ENCODE measurements at places on chromosomes 2 and 18.

GRCh38 chr2:119837759-119838158 lies 78.0 kb downstream of the PTPN4 start:
- no peak for DNase-seq

- DNase-seq, result no peak
These were observed 684.4 kb downstream of the NRXN1 start for GRCh38 chr2:50347358-50348044.

GRCh38 chr18:56580026-56580425 lies 58.4 kb downstream of the TXNL1 start:
- DNase-seq, result no peak

GRCh38 chr2:120864981-120865380 lies 129.3 kb downstream of the GLI2 start:
- DNase-seq, result no peak

DNA sequence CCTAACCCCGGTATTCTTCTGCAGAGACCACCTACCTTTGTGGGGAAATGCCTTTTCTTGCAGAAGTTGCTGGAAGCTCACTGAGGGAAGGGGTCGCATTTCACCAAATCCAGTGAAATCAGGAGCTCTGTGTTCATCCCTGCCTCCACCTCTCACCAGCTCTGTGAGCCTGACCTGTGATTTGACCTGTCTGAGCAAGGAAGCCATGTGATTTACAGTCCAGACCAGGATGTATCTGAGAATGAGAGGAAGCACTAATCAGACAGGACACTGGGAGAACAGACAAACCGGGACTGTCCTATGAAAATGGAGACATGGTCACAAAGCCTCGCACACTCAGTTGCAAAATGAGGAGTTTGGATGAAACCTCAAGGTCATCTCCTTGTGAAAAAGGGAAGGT lies 285.4 kb downstream of the BCL11A start:
- DNase-seq, result no peak

- DNase-seq, result no peak
These were observed 1090.0 kb upstream of the ZEB2 start for GRCh38 chr2:145609951-145610350.

GRCh38 chr2:13522096-13522495 lies 805.4 kb downstream of the TRIB2 start:
- no peak for DNase-seq

GRCh38 chr2:120368086-120368485 lies 22.1 kb downstream of the INHBB start:
- no peak for DNase-seq

- DNase-seq, result no peak
These were observed 84.7 kb upstream of the NEDD4L start for GRCh38 chr18:57959278-57959677.

DNA sequence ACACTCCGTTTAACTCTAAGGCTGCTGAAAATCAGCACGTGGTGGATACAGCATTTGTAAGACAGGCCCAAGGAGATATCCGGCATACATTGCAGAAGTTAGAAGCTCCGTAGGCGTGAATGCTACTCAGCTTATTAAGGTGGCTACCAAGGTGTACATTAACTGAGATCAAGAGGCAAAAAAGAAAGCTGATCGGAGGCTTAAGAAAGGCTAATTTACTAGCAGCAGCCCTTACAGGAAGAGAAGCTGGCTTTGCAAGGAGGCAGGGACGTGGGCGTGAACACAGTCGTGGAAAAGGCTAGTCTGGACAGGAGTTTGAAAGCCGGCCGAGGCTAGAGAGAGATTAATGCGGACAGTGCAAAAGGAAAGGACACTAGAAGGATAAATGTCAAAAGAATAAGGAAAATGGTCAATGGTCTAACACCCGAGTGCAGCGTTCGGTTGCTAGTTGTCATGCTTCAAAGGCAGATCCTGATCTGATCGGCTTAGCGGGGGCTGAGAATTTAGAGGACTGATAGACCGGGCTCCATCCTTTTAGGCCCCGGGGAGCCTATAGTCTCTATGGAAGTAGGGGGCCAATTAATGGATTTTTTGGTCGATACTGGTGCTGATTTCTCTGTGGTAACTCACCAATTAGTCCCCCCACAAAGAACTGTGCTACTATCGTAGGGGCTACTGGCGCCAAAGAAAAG lies 45.6 kb upstream of the SELENOI start:
- no peak for DNase-seq

DNA sequence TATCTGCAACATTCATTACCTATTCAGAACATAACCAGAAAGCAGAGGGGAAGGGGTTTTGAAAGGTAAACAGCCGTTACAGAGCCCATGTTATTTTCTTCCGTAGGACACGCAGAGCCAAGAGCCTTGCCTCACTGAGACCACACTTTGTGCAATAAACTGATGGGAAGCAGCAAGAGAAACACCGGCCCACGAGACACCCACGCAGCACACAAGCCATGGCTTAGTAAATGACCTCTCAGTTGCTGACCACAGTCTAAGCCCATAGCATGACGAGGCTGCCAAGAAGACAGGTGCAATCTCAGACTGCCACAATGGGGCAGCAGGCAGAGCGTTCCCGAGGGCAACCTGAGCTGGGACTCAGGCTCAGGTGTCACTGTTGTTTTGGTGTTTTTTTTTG lies 59.6 kb downstream of the CABYR start:
- DNase-seq, result no peak

- no peak for DNase-seq
These were observed 15.3 kb downstream of the PMS1 start for GRCh38 chr2:189799531-189799930.

DNA sequence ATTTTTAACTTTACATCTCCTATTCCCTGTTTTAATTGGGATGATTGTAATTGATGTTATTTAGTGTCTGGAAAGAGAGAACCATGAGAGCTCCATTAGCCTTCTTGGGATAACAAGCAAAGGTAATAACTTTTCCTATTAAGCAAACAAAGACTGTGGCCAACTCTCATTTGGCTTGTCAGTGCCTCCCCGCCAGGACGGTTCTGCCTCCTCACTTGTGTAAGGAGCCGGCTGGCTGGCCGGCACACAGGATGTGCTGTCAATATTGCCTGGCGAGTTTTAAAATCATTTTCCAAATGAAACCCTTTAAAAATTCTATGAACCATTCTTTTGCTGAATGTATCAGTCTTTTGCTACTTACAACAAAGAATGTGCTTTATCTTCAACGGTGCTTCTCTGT lies 898.3 kb downstream of the CPS1 start:
- no peak for DNase-seq

- no peak for DNase-seq
These were observed 25.6 kb upstream of the TGIF1 start for GRCh38 chr18:3424280-3424890.

GRCh38 chr2:46258937-46259776 lies 38.0 kb upstream of the EPAS1 start:
- DNase-seq, result no peak

- DNase-seq, result peak; percentile 36
These were observed 103.5 kb upstream of the MAP3K20 start for GRCh38 chr2:172972005-172972619.

- DNase-seq, result no peak
These were observed 29.4 kb downstream of the STAT1 start for GRCh38 chr2:190984595-190984994.

GRCh38 chr2:118049816-118050140 lies 35.9 kb upstream of the CCDC93 start:
- no peak for DNase-seq

GRCh38 chr2:219037783-219038499 lies 3.4 kb downstream of the CFAP65 start:
- DNase-seq, result no peak

- DNase-seq, result no peak
These were observed 108.4 kb downstream of the GATA6 start for GRCh38 chr18:22277758-22278157.

- no peak for DNase-seq
These were observed 102.5 kb downstream of the SP3 start for GRCh38 chr2:173862612-173863217.

DNA sequence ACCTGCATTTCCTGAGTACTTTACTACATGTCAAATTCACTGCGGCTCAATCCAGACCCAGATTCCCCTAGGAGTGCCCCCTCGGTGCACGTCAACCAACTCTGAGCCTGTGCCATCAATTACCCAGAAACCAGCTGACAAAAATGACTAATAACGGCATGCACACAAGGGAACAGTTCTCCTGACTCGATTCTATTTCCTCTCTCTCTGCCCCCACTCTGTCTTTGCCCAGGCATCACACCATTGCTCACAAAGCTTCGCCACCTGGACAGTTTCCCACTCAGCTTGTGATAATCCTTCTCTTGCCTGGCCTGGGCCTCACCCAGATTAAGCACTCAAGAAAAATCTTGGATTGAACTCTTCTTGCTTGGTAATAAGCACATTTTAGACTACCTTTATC lies 115.3 kb upstream of the NDUFV2 start:
- no peak for DNase-seq

DNA sequence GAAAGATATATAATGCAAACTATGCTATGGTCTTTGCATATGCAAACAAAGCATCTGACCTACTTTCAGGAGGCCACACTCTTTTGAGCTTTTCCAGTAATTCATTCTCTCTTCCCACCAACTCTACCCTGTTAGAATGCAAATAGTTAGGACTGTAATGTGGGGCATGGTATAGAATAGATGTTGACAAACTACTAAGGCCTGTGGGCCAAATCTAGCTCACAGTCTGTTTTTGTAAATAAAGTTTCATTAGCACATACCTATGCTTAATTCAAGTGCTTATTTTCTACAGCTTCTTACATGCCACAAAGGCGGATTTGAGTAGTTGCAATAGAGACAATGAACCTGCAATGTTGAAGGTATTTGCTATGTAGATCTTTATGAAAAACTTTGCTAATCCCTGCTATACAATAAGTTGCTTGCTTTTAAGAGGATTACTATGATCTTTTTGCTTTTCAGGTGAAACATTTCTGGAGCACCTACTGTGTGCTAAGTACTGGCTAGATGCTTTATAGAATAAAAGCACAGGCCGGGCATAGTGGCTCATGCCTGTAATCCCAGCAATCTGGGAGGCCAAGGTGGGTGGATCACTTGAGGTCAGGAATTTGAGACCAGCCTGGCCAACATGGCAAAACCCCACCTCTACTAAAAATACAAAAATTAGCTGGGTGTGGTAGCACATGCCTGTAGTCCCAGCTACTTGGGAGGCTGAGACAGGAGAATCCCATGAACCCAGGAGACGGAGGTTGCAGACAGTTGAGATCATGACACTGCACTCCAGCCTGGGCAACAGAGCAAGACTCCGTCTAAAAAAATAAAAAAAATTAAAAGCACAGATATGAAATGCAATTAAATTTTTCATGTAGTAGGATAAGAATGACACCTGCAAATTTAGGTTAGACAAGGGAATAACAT lies 267.8 kb downstream of the DPP10 start:
- DNase-seq, result no peak

DNA sequence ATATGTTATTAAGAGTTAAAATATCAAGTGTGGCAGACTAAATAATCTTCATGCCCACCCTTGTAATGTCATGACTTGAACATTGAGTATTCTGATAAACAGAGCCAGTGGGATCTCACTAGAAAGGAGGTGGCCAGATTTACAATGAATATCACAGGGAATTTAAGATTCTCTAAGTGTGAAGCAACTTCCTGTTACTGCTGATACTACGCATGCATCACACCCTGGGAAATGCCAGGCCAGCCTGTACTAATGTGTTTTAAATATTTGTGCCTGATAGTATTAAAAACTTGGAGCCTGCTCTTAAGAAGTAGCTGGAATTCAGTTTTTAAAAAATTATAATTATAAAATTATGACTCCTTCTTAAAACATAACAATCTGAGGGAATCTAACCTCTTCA lies 148.3 kb downstream of the LAMA3 start:
- DNase-seq, result no peak

DNA sequence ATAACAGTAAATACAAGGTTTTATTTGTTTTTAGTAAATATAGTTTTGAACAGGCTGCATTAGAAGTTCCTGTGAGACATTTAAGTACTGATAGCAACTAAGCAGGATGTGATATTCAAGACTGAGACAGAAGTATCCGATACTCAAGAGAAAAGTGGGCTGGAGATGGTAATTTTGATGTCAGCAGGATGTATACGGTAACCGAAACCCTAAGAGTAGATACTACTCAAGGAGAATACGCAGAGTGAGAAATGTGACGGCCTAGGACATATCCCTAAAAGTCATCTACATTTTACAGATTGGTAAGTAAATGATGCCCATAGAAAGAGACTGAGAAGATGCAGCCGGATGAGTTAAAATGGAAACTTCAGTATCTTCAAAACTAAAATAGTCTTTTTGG lies 115.4 kb downstream of the GORASP2 start:
- no peak for DNase-seq

DNA sequence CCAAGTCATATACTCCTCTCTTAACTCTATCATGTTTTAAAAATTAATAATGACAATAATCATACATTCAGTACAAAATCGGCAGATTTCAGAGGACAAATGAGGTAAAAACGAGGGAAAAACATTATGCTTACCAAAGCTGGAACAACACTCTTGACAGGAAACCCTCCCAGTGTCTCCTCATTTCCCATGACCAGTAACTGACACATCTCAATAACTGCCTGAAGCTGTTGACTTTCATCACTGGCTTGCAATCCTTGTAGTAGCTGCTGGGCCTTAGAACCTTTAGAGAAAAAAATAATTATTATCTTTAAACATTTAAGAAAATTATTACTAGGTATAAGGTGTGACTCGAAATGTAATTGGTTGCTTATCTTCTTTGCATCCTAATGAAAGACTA lies 103.6 kb downstream of the TRIP12 start:
- DNase-seq, result no peak

GRCh38 chr18:12816451-12816850 lies 67.6 kb downstream of the PTPN2 start:
- DNase-seq, result no peak

DNA sequence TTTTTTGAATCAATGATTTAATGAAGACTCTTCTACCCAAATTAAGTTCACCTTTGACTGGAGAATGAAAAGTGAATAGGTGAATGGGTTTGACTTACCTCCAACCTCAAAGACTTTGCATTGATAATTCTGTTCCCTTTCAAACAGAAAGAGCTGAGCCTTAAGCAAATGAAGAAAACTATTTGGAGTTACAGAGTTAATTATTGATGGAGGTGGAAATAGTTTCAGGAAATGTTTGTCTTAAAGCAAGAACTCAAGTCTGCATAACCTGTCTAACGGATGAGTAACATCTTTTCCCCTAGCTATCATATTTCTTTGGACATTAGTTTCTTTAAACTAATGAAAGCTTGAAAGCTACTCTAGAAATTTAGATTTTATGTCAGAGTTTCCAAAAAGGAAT lies 166.5 kb downstream of the CERS6 start:
- no peak for DNase-seq

All from stimulated activated CD4-positive, alpha-beta T cell treated with anti-CD3 and anti-CD28 coated beads, Interleukin-12 subunit alpha, Interleukin-12 subunit beta, amount 100 ng/mL, for 24 hours (primary cell).